ENCODE measurements at places on chromosomes 3 and 15.
A peak's percentile ranks its signal among the peaks of the same experiment; 100 is the strongest.

DNA sequence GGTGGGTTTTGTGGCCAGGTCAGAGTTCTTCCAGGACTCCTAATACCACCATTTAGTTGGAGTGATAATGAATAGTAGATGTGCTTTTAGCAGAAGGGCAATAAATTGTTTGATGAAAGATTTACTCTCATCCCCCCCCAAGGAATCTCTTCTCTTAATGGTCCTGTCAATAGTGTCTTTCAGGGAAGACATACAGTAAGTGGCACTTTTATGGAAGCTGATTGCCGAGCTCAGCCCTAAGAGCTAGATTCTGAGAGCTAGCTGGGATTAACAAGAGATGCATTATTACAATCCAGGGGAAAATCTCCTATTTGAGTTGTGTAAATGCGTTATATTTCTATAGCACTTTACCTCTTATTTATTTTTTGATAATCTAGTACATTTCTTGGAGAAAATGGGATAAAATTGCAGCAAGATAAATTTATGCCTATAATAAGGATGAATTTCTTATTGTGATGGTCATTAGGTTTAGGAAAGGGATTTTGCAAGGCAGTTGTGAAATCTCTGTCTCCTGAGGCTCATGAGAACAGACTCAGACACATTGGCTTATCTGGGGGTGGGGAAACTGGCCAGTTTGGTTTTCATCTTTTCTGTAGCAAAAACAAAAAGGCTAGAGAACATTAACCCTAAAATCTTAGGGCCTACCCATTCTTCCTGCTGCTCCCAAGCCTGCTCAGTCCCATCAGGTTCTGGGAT, 41.6 kb upstream of the CLSTN2 start:
- DNase-seq = no peak

GRCh38 chr15:50128266-50128665, 9.2 kb upstream of the ATP8B4 start:
- DNase-seq = peak; percentile 51

- DNase-seq = no peak
Observed at GRCh38 chr15:96762566-96762965, 432.1 kb downstream of the NR2F2 start.

DNA sequence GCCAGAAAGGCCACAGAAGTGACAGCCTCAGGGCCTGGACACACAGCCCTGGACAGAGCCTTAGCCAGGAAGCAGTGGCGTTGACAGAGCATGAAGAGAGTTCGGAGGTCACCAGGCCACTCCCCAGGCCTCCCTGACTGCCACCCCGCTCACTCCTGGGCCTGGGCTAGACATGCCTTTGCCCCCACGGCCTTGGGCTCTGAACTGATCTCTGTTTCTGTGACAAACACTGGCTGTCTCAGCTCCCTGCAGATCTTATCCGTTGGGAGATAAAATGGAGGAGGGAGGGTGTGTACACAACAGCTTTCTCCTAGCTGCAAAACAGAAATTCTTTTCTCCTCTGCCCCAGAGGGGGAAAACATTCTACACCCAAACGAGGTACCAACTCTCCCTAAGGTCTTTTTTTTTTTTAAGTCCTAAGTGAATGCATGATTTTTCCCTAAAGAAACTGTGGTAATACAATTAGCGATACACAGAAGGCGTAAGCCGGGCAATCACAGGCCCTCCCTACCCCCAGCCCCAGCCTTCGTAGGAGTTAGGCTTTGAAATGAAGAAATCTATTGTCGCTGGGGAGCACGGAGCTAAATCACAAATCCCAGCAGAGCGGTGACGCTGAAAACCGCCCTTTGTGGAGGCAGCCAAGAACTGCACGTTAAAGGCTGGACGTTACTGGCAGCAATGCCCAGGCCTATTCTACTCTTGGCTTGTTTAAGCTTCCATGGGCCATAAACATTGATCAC, 45.0 kb downstream of the SRGAP3 start:
- DNase-seq = no peak

DNA sequence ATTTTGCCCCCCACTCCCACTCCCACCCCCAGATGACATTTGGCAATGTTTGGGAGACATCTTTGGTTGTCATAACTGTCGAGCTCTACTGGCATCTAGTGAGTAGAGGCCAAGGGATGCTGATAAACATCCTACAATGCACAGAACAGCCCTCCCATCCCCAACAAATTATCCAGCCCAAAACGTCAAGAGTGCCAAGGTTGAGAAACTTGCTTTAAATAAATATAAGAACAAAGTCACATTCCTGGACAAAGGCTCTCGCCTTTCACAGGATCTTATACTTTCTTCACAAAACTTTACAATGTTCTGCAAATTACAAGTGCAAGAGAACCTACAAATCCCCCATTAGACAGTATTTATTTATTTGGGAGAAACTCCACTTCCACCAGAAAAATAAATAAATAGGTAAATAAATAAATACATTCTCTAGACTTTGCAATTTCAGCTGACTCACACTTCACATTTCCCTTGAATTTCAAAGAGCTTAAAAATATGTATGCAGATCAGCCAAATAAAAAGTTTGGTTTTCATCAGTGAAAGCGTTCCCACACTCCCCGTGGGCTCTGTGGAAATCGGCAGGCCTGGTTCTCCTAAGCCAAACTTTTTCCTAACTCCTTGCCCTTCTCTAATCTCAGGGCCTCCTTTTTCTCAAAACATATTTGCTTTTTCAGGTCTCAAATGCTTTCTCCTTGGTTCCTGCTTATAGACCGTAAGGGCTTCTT, 12.7 kb upstream of the CPA3 start:
- no peak for DNase-seq

DNA sequence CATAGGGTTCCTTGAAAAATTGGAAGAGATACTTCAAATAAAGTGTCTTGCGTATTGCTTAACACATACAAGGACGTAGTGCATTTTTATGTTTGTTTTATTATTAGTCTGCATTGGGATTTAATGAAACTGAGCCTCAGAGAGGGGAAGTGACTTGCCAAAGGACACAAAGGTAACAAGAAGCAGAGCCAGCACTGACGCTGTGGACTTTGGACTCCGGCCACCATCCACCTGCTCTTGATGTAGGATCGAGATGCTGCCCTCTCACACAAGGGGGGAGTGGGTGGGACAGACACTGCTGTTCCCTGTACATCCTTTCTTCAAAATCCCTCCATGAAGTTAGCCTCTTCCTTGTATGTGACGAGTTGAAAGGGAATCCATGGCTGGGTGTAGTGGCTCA, 435.4 kb upstream of the RGMA start:
- no peak for DNase-seq

DNA sequence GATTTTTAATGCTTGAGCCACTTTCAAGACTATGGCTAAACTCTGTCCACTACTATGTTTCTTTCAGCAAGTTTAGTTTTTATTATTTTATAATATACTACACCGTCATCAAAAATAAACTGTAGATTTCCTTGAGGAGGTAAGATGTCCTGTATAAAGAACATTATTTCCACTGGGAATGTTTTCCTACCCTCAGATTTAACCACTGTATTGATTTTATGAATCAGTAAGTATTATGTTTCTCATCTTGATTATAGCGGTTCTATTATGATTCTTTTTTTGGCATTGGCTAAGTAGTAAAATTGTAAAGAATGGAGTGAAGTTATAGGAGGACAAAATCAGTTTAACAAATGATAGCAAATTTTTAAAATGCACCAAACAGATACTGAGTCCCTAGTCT, 44.4 kb downstream of the ADAM10 start:
- no peak for DNase-seq

- DNase-seq = no peak
Observed at GRCh38 chr3:76438971-76439370, 600.9 kb upstream of the ROBO2 start.

Data from GF-D8 (cell line).